Stimulated activated CD8-positive, alpha-beta memory T cell treated with anti-CD3 and anti-CD28 coated beads, Interleukin-12 subunit alpha, Interleukin-12 subunit beta, amount 100 ng/mL, for 1 hour (primary cell): ENCODE measurements at places on chromosomes 13 and 19.
A peak's percentile ranks its signal among the peaks of the same experiment; 100 is the strongest.

- DNase-seq = no peak
These were observed 25.2 kb downstream of the SPATA13 start for GRCh38 chr13:24185591-24186232.

- DNase-seq = no peak
These were observed 7.9 kb downstream of the SYDE1 start for GRCh38 chr19:15115080-15115479.

- no peak for DNase-seq
These were observed 83.1 kb downstream of the TNFSF13B start for GRCh38 chr13:108352599-108352998.

GRCh38 chr19:44891016-44891882 lies at the start of gene TOMM40:
Gene TOMM40, plus strand, starts transcription at chr19:44891254. Its CDS starts 162 bp downstream, at chr19:44891416.
- peak; percentile 100 for DNase-seq

- no peak for DNase-seq
These were observed 15.5 kb upstream of the CYP4F2 start for GRCh38 chr19:15913384-15913783.

DNA sequence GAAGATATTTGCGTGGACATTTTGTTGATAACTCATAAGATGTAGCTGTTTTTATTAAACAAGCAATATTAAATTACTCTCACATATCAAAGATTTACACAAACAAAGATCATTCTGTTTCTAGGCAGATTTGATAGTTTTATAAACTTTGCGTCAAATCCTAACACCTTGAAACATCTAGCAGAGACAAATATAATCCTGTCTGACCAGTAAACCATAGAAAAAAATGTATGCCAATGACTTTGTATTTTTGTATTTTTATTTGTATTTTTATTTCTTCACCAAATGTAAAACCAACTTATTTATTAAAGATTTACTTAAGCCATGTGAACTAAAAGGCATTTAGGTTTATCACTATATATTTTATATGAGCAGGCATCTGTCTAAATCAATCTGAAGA lies 494.6 kb downstream of the GPC5 start:
- no peak for DNase-seq
